ENCODE measurements at places on chromosomes 13 and 19. TPM values are rescaled to one million over a fixed set of nuclear protein-coding genes. Genes with fewer than 3 reads are reported as not detected.

The C1QTNF9B gene
- 3.1 TPM for total RNA-seq

The CPB2 gene
- not detected for total RNA-seq

The NCR1 gene
- total RNA-seq, result not detected

The FCAR gene
- total RNA-seq, result 0.27 TPM

The CBY2 gene
- not detected for total RNA-seq

The FREM2 gene
- total RNA-seq, result 0.03 TPM

The LCP1 gene
- 26.4 TPM for total RNA-seq

The PIH1D1 gene
- total RNA-seq, result 32.4 TPM

The TUBB4A gene
- total RNA-seq, result 6.2 TPM

The ANGPTL8 gene
- total RNA-seq, result 0.87 TPM
